ENCODE measurements at places on chromosomes 2 and 18. TPM values are rescaled to one million over a fixed set of nuclear protein-coding genes. Genes with fewer than 3 reads are reported as not detected.

Gene CCDC102B
- 3.4 TPM for polyA plus RNA-seq

DNA sequence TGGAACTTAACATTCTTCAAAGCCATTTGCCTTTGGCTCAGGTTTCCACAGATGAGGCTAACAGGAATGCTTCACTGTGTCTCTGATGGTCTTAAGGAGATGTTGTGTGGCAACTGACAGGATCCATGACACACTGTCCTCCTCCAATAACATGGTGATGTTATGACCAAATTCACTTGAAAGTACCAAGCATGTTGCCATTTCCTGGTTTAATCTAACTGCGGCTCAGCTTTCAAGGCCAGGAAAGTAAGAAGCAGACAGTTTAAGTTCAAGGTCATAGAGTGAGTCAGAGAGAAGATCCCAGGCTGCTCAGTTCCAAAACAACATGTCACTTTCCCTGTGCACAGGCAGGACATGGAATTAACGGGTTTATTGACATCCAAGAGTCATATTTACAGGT is 513.6 kb downstream of the STK39 start:
- no peak for DNase-seq
- no peaks in the 10 kb centered on the region for H3K36me3 ChIP-seq
- H3K4me3 ChIP-seq, result no peak overlapping the region

GRCh38 chr2:16139663-16140615 is 199.6 kb downstream of the MYCN start:
- H3K4me1 ChIP-seq, result peaks cover 8% of the 10 kb centered on the region
- no peak overlapping the region for H3K4me3 ChIP-seq
- no peaks in the 10 kb centered on the region for H3K27me3 ChIP-seq
- no peak for DNase-seq
- H3K36me3 ChIP-seq, result no peaks in the 10 kb centered on the region

Gene SCG2
- 0.18 TPM for polyA plus RNA-seq

All from GM23338 (cell line).